Activated CD4-positive, alpha-beta T cell treated with anti-CD3 and anti-CD28 coated beads for 36 hours (primary cell): ENCODE measurements at places on chromosomes 2 and 18.

- DNase-seq = no peak
Observed at GRCh38 chr2:53859206-53860181, at the start of gene GPR75. Gene GPR75, minus strand, starts transcription at chr2:53859967. Its CDS starts 5,211 bp downstream, at chr2:53854756.

- DNase-seq = no peak
Observed at GRCh38 chr18:40375837-40376236, 1579.2 kb upstream of the PIK3C3 start.

- no peak for DNase-seq
Observed at GRCh38 chr2:133109772-133110171, 439.8 kb upstream of the LYPD1 start.

DNA sequence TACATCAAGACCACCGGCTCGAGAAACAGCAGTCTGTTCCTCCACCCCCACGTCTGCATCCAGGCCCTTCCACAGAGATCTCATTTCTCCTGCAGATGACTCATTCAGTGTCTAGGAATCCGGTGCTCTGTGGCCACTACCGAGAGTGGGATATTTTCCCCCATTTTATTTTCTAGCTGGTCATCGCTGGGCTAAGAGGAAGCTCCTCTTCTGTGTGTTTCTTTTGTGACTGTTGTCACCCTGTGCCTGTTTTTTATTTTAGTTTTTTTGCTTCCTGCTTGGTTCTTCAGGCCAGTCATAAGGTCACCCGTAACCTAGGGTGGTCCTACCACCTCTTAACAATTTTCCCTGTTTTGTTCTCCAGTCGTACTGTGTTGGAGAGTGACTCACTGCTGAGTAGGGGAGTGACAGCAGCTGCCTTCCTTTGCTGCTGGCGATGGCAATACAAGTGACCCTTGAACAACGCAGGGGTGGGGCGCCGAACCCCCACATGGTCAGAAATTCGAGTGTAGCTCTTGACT, 6.7 kb downstream of the RAMP1 start:
- DNase-seq = no peak

GRCh38 chr2:171459498-171459897, 25.5 kb downstream of the DCAF17 start:
- no peak for DNase-seq

- DNase-seq = peak; percentile 87
Observed at GRCh38 chr2:70647873-70648481, 94.4 kb upstream of the TGFA start.

- no peak for DNase-seq
Observed at GRCh38 chr2:195252018-195252417, 405.0 kb upstream of the SLC39A10 start.

DNA sequence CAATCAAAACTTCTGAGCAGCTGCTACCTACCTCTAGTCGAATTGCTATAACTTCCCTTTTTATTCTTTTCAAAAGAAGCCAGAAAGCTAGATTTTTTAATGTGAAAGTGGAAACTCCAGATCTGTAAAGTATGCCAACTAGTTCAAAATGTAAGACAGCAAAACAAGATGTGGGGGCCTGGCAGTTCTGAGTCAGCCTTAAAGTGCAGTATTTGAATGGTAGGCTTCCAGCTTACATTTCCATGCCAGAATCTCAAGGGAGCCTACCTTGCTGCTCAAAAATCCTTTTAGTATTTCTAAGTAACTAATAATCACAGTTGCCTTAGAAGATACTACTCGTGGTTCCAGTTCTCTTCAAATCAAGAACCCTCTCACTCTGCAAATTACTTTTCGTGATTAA, 1288.7 kb downstream of the LRP1B start:
- no peak for DNase-seq

DNA sequence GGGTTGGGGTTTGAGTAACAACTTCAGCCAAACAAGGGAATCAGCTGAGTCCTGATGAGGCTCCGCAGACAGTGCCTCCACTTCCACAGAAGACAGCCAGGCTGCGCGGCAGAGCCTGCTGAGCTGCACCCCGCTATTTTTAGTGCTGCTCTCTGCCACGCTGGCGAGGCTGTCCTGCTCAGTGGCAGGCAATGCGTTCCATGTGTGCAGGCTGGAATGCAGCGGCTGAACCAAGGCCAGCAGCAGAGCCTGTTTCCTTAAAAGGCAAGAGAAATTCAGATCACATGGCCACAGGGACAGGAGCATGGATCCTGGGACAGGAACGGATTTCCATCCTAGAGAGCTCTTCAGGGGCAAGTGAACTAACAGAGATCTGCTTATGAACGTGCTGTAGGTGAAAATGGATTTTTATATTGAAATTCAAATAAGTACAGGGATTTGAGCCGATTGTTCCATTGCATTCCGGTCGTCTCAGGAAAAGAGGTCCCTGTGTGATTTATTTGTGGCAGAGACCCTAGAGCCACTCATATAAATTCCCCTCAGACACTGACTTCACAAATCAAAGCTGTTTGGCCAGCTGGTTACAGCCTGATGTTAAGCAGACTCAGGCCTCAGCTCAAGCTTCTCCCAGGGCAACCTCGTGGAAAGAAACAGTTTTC, 98.7 kb downstream of the COL6A3 start:
- DNase-seq = no peak

- DNase-seq = no peak
Observed at GRCh38 chr2:96890726-96891385, 21.0 kb upstream of the SEMA4C start.

- DNase-seq = no peak
Observed at GRCh38 chr18:1036926-1037325, 132.3 kb downstream of the ADCYAP1 start.

DNA sequence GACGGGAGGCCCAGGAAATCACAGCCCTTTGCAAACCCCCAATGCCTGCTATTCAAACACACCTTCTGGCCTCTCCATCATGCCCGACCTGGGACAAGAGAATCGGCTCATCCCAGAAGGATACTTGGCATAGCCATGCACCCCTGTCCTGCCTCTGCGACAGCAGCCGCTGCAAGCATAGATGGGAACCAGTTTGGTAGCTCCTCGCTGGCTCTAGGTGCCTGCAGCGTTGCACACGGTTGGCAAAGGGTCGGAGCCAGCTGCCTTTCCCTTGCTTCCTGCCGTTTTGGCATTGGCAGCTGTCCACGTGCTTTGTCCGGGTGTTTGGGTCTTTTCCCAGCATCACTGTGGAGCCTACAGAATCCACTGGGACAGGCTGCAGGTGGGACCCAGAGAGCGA, 76.9 kb downstream of the TWIST2 start:
- DNase-seq = no peak

GRCh38 chr2:96940980-96941775, 45.2 kb downstream of the FAM178B start:
- no peak for DNase-seq

DNA sequence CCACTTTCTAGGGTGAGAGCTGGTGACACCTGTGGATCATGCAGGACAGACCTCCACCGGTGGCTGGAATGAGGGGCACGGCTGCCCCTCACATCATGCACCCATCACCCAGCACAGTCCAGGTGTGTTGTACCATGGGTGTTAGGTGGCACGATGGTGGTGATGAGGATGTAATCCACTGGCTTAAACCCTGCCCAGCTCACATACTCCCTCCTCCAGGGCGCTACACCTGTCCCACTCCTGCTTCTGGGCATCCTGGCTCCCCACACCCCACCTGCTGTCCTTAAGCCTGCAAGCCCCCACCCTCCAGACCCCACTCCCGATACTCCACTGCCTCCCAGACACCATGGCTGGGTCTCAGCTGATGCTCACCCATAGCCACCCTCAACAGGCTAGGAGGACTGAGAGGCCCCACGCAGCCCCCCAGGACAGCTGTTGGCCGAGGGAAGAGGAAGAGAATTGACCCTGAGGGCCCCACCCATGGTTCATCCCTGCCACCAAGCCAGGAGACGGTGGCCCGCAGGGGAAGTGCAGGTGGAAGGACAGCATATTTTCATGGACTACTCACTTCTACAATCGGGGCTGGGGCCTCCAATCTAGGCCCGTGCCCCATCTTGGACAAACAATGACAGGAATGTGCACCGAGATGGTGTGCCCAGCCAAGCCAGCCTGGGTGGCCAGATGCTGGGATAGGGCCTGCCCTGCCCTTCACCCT, 34.3 kb downstream of the MAL start:
- no peak for DNase-seq

DNA sequence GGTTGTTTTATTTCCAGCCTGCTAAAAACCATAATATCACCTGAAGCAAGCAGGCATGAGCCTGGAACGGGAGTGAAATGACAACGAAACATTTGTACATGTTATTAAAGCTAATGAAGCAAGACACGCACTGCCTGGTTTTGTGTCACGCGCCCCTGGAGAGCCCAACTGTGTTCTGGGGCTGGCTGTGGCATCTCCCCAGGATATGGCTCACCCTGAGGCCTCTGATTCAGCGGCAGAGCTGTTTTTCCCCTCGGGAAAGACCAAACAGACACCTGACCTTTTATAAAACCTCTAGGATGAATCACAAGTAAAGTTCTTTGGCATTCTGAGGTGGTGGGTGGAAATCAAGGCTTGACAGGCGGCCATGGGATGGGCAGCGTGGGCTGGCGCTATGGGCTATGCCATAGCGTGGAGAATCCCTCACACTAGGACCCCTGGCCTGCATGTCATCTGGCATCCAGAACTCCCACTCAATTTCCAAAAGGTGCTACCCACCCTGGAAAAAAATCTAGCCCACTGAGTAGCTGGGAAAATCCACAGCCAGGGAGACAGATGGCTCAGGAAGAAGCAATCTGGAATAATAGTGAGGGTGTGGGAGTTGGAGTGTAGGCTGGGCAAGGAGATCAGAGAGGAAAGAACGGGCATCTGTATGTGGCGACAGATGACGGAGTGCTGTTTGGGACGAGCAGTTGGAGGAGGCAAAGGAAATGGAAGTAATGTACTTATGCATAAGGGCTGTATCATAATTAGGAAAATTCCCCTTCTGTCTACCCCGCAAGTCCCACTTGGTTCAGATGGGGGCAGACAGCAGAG, 262.0 kb downstream of the AFF3 start:
- DNase-seq = no peak

DNA sequence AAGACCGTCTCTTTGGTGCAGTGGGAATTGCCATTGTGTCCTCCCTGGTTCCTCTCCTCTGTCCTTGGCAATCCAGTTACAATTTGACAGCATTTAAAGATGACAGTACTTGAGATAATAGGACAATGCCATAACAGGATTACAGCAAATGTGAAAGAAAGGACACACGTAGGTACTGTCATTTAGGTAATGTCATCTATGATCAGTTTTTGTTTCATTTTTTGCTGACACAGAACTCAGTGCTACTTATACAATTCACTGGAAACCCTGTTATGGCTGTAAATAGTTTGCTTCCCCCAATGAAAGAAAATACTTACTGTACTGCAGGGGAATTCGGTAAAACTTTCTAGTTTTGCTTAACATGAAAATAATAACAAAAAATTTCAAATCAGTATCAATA, 65.2 kb downstream of the BCL11A start:
- no peak for DNase-seq

DNA sequence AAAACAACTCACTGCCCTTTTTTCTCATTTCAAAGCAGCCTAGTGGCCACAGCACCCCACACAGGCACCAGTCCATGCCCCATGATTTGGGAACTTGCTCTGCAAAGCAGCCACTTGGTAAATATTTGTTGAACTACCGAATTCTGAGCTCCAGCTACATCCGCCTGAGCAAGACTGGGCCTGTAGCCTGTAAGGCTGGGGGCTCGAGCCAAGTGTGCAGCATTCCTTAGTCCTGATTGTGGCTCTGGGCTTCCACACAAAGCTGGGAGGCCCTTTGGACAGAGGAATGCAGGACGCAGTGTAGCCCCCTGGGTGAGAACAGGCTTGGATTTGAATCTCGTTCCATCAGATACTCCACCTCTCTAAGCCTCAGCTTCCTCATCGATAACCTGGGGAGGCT, 88.4 kb downstream of the ACTR2 start:
- no peak for DNase-seq

GRCh38 chr2:104654811-104655210, 199.1 kb upstream of the POU3F3 start:
- no peak for DNase-seq

GRCh38 chr2:2901384-2902345, 476.0 kb downstream of the EIPR1 start:
- peak; percentile 13 for DNase-seq

DNA sequence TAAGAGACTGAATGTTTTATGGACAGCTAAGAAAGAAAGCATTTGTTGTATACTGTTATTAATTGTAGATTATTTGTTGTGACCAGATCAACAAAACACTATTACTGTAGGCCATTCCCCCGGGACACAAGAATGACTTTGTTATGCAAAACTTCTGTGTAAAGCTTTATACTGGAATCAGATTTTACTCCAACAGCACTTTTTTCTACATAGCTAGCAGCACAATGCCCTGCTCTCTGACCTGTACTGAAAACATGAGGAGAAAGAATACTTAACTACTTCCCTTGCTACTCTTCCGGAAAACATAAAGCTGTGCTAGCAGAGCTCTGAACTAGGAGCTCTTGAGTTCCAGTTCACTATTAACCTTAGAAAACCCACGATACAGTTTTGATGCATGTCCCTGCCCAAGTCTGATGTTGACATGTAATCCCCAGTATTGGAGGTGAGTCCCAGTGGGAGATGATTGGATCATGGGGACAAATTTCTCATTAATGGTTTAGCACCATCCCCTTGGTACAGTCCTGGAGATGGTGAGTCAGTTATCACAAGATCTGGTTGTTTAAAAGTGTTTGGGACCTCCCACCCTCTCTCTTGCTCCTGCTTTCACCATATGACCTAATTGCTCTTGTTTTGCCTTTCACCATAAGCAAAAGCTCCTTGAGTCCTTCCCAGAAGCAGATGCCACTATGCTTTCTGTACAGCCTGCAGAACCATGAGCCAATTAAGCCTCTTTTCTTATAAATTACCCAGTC, 601.1 kb upstream of the PIK3C3 start:
- no peak for DNase-seq

DNA sequence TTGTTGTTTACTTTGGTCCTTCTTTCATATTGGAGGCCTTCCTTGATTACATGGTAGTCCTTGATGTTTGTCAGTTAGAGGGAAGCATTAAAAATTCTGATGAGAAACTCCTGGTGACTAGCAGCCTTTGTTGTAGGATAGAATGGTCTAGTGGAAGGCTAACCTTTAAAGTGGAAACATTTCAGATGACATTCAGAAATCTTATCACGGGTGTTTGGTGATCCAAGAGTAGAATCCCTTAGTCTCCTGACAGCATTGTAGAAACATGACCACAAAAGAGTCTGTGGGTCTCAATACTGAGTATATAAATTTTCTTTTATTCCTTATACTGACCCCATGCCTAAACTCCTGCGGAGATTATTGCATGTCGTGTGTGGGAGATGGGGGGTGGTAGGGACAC, 13.4 kb downstream of the MARCHF7 start:
- DNase-seq = no peak

GRCh38 chr2:13480057-13480456, 763.3 kb downstream of the TRIB2 start:
- no peak for DNase-seq

- DNase-seq = peak; percentile 94
Observed at GRCh38 chr2:30422444-30423040, 24.5 kb upstream of the LCLAT1 start.

DNA sequence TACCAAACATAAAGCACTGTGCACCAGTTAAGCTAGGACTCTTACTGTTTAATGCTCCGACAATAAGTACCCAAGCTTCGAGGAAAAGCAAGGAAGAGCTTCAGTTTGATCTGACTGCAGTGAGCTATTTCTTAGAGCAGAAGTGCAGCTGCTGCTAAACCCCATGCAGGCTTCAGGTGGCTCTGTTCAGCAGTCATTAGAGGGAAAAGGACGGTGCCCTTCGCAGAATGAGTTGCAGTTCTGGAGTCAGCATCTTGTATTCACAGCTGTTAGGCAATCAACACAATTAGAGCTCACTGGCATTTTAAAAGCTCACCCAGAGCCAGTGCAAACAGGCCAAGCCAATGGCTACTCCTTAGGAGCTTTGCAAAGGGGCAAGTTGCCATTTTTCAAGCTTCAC, 1.5 kb upstream of the CERKL start:
- DNase-seq = no peak

- DNase-seq = no peak
Observed at GRCh38 chr18:23530195-23530594, 26.9 kb downstream of the RMC1 start.
